Jurkat, Clone E6-1 (cell line): ENCODE measurements at places on chromosomes 5 and 9.
A peak's percentile ranks its signal among the peaks of the same experiment; 100 is the strongest.

DNA sequence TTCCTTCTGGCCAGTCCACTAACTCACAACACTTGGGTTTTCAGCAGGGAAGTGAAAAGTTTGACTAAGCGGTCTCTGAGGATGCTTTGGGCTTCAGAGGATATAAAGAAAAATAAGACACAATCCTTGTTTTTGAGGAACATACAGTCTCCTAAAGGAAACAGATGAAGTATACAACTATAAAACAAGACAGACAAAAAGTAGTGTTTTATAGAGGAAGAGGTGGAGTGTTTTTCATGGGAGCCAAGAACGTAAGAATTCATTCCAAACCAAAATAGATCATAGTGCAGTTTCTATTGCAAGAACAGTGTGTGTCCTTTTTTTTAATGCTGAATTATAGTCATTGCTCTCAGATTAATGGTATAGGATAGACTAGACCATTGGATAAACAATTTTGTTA lies 586.9 kb upstream of the BRINP1 start:
- no peak for DNase-seq

- no peak for DNase-seq
Observed at GRCh38 chr5:171721464-171721863, 64.2 kb upstream of the SMIM23 start.

DNA sequence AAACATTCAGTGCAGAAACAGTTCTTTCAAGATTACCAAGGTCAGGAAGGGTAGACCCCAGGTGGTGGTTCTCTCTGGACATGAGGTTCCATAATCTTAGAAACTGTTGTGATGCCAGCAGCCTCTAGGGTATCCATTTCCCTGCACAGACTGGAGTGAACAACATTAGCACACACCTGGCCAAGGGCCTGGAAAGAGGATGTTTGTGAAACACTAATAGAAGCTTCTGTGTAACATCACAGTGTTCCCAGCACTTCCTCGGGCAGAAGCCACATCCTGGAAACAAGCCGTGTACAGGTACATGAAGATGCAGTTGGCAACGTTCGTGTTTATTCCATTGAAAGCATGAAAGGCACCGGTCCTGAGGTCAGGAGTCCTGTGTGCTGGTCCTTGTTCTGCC lies 598.2 kb upstream of the KLF4 start:
- DNase-seq, result peak; percentile 11

DNA sequence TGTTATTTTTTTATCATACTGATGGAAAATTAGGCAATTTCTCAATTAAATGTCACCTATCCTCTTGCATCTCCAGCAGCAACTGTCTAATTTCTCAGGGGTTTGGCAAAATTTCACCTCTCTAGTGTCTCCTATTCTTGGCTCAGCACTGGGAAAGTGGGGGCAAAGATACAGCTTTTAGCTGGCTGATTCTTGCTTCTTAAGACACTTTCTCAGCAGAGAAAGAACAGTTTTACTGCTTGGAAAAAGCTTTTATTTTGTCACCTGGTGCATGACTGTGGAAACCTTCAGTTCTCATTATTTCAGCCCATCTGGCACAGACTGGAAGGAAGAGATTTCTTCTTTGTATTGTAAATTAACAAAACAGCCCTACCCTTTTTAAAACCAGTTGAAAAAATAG lies 283.6 kb upstream of the SGCD start:
- DNase-seq, result no peak

DNA sequence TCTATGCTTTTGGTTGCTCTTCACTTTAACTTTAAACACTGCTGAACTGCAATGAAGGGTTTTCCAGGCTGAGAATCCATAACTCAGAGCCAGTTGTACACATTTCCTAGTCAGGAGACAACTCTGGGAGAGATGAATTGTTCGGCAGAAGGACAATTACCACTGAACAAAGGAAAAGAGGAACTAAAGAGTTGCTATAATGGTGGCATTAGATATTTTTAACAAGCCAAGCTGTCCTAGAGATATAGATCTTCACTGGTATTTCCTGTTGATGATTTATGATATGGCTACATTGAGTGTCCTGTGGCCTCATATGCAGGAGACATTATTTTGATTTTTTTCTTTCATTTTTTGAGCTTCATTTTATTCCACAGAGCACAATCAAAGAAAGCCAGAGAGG lies 219.1 kb upstream of the PCSK5 start:
- DNase-seq, result no peak

- no peak for DNase-seq
Observed at GRCh38 chr9:27600256-27600655, 27.0 kb upstream of the C9orf72 start.

DNA sequence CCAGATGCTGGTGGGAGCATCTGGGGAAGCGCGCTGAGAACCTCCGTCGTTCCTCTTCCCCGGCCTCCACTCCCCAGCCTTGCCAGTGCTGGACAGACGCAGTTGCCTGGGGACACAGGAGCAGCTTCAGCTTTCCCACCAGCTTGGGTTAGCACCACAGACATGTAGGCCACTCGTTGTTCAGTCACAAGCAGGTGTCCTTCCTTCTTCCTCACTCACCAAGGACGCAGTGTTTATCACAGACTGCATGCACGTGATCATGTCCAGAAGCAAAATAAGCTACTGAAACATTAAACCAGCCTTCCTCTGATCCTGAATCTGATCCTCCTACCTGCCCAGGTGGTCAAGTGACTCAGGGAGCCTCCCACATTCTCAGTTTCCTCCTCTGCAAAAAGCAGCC lies 232.9 kb downstream of the SYK start:
- no peak for DNase-seq

DNA sequence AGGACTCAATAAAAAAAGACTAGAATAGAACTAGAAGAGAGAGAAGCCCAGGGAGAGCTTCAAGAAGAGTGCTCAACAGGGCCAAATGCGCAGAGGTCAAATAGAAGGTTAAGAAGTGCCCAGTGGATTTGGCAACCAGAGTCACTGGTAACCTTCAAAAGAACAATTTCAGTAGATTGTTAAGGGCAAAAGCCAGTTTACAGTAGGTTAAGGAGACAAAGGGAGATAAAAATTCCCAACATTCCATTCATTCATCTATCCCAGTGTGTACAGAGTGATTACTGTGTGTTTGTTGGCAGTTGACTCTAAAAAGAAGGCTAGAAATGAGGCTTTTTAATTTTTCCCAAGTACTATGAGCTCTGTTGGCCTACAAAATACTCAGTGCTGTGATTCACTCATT lies 69.4 kb downstream of the RIGI start:
- DNase-seq, result no peak

- DNase-seq, result no peak
Observed at GRCh38 chr5:55533521-55534435, 986 bp downstream of the PLPP1 start.

DNA sequence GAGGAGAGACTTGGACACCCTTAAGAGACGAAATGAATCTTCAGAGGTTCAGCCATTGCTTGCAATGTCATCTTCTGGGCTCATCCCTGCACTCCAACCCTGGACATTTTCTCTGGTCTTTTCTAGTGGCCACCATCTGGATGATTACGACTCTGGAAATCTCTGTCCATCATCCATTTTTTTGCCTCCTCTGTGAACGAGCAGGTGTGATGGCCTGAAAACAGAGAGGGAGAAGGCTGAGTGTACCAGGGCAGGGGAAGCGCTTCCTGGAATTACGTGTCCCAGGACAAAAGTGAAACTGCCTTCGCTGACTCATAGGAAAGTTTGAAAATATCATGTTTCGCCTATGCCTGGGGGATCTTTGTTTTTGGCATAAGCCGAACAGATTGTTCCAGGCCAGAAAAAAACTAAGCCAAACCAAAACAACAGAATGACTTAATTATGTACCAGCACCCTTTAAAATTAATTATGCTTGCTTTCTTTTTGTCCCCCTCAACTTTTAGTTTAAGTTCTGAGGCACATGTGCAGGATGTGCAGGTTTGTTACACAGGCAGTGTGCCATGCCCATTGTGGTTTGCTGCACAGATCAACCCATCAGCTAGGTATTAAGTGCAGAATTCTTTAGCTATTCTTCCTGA lies 31.9 kb downstream of the ANKRD33B start:
- DNase-seq, result no peak

GRCh38 chr9:114723931-114724330 lies 41.9 kb upstream of the TEX48 start:
- no peak for DNase-seq

GRCh38 chr5:95808686-95809413 lies 13.7 kb downstream of the GLRX start:
- peak; percentile 78 for DNase-seq

DNA sequence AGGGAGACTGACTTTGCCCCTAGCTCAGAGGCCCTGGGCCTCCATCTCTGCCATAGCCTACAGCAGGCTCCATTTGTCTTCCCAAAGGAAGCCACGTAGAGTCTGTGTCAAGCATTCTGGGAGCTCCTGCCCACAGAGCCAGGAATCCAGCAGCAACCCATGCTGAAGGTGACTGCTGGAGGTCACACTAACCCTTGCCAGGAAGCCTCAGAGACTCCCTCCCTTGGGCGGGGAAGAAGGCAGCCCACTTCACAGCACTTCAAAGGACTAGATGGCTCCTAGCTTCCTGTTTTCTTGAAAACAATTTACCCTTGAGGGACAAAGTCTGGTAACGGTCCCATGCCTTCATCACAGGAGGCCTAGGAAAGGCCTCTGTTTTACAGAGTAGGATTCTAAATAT lies 1.7 kb downstream of the CKMT2 start:
- DNase-seq, result peak; percentile 63

DNA sequence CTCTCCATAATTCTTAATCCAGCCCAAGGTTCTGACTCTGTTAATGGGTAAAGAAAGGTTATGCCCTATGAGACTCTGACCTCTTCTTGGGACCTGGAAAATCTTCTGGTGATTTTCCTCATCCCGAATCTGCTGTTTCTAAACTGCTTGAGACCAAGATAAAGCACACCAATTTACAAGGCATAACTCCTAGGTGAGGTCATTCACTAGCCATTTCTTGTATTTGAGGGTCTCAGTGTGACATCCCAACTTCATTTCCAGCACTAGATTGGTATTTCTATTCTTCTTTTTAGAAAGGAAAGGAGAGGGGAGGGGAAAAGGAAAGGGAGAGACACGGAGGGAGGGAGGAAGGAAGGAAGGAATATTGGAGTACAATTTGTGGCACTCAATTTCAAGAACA lies 51.6 kb downstream of the SLC1A1 start:
- DNase-seq, result no peak

DNA sequence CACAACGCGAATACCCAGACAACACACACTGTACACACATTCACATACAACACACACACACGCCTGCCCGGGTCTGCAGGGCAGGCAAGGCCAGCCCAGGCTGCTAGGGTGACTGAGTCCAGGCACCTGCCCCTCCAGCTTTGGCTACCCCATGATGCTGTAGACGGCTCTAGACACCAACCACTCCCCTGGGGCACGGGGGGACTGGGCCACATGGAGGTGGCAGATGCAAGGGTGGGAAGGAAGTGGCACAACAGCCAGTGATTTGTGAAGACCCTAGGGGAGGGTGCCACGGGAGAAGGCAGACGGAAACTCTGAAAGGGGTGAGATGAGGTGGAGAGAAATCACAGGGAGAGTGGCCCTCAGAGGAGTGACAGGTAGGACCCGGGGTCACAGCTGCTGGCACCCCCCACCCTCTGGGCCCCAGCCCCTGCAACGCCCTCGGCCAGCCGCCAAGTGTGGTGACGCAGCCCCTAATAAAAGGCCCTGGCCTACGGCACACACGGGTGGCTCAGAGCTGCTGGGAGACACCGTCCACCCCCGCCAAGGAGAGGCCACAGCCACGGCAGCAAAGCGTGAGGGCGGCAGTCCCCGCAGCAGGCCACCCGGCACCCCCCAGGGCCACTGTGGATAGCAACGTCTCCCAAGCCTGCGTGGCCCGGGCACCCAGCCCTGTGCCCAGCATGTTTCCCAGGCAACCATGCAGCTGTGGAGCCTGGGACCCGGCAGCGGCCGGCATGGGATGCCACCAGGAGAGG lies 6.6 kb upstream of the CCDC187 start:
- DNase-seq, result no peak

GRCh38 chr9:33393581-33393980 lies 8.8 kb downstream of the AQP7 start:
- no peak for DNase-seq

DNA sequence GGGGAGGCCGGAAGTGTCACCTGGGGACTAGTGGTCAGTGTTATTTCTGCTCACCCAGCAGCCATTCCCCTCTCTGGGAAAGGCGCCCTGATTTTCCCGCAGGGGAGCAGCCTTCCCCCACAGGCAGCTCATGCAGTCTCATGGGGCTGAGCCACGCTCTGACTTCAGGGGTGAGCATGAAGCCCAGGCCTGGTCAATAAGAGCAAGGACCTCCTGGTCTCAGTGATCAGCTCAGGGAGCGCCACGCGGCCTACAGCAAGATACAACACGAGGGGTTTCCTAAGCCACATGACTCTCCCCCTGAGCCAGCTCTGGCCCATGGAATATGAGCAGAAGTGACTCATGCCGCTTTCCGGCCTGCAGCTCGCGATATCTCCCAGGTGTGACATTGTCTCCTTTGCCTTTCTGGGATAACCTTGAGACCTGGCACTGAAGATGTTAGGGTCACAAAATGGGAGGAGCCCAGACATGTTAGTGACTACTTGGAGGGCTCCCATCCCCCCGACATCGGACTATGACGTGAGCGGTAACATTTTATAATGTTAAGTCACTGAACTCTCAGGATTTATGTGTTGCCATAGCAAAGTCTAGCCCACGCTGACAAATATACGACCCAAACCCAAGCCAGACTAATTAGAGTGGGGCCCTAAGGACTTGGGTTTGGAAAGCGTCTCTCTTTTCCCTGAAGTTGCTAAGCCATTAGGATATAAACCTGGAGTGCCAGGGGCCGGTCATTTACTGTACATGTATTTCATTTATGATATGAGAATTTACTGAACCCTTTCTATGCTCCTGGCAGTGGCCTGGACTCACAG lies 46.5 kb upstream of the GFPT2 start:
- no peak for DNase-seq

- DNase-seq, result no peak
Observed at GRCh38 chr5:74143721-74144330, 496.7 kb downstream of the ENC1 start.

GRCh38 chr5:10743526-10743925 lies 17.5 kb downstream of the DAP start:
- DNase-seq, result no peak

- DNase-seq, result peak; percentile 17
Observed at GRCh38 chr5:102153003-102153759, 142.9 kb downstream of the SLCO4C1 start.

- DNase-seq, result no peak
Observed at GRCh38 chr5:65539827-65540226, 23.1 kb downstream of the CENPK start.
